Activated naive CD8-positive, alpha-beta T cell treated with anti-CD3 and anti-CD28 coated beads, Interleukin-2, amount 50 U/mL, for 16 hours (primary cell): ENCODE measurements at places on chromosomes 3 and 15.
A peak's percentile ranks its signal among the peaks of the same experiment; 100 is the strongest.

DNA sequence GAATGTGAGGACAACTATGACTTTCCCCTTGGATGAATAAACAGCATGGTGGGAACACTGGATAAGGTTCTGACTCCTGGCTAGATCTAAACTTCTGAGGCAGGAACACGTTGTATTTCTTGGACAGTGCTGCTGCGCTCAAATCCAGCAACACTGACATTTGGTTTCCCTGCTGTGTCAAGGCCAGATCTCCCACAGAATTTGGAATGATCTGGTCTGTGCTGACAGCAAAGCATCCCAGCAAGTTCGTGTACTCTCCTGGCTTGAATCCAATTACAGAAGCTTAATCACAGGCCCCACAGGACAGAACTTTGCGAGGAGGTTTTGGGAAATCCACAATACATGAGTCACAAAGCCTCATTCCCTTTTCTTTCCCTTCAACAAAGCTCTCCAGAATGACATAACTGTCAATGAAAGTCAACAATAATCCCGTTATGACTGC, 92.5 kb downstream of the ADAMTS9 start:
- DNase-seq = no peak

GRCh38 chr3:108879915-108880314, 57.3 kb downstream of the TRAT1 start:
- DNase-seq = no peak

DNA sequence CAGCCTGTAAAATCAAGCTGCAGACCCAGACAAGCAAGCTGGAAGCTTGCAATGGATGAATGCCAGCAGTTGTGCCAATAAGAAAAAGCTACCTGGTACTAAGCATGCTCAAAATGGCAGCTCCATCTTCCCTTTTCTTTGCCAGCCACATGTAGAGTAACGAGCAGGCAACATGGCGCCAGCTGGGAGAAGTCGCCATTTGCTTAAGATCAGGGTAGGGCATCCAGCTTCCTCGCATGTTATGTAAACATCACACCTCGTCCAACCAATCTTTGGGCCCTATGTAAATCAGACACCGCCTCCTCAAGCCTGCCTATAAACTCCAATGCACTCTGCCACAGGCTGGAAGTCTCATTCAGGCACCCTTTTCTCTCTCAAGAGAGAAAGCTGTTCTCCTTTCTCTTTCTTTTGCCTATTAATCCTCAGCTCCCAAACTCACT, 973.9 kb downstream of the FHIT start:
- no peak for DNase-seq

DNA sequence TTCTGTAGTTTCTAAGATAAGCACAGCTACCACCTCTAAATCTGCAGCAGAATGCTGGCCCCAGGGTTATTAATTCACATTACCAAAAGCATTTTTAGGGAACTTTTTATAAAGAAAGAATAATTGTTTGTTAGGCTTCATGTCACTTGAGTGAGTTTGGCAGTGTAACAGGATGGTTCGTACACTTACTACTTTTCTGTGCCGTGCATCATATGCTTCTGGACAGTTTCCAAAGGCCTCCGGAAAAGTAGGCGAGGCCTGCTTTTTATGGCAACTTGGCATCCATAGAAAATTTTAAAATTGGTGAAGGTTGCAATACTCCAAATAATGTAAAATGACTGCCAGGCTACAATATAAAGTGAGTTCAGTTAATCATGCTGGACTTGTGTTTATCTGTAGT, 30.0 kb downstream of the NIPA2 start:
- no peak for DNase-seq

DNA sequence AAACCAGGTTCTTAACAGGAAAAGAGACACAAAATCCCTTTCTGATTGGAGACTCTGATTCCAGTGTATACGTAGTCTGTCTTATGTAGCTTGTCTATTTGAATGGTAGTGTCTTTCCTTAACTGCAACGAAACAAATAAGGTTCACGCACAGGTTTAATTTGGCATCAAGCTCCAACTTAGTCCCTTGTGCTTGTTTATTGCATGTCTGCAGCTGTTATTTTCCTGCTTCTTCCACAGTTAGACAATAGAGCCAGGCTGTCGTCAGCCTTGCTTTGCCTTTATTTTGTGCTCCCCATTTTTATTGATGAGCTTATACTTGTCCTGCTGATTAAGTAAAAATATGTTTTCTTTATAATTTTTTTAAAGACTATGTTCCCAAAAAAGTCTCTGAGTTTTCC, 152.7 kb upstream of the CDIN1 start:
- DNase-seq = no peak

- peak; percentile 21 for DNase-seq
Measured at GRCh38 chr3:44114142-44114541, 127.5 kb upstream of the TOPAZ1 start.

DNA sequence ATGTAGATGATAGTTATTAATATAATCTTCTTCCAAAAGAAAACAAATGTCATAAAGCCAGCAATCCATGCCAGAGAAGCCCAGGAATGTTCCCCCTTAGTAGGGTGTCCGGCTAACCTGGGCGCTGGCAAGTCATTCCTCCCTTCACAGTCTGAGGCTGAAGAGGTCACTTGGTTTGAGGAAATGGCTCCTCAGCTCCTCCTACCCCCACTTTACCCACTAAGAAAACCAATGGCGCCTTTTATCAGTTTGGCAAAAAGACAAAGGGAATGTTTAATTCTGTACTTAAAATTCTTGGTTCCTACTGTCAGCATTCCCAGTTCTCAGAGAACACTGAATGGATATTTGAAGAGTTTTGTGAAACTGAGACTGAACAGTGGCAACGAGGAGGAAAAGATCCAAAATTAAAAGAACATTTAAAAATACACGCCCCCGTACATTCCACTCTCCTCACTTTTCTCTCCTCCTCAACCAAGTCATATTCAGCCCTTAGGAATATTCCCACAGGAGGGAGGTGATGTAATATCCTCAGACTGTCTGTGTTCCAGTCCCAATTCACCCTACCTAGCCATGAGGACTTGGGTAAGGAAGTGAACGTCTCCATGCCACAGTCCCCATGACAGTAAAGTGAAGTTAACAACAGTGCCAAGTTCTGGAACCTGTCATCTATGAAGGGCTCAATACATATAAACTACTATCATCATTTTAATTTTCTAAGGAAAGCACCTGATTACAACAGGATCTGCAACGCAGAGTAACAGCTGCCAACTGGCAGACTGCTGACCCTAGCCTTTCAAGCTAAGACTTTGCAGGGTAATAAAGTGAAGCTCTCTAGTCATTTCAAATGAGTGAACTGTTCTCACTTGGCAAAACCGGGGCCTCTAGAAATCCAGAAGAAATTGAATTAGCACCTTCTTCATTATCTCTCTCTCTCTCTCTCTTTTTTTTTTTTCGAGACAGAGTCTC, 234.5 kb upstream of the ICE2 start:
- no peak for DNase-seq

DNA sequence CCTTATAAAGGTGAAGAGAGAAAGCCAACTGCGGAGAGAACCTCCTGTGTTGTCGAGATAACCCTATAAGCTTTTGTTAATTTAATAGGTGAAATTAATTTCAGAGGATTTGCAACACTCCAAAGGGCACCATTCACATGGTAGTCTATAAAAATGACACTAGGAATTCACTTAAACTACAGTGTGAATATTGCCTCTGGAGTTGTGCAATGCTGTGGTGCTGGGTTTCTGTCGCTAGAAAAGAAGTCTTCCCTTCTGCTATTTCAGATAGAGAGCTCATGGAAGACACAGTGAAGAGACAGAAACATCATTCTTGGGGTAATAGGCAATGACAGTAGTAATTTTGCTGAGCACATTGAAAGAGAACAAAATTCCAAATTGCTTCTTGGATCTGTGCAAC, 28.8 kb upstream of the PROK2 start:
- DNase-seq = no peak

GRCh38 chr3:98890181-98890835, 11.2 kb downstream of the DCBLD2 start:
- DNase-seq = no peak

DNA sequence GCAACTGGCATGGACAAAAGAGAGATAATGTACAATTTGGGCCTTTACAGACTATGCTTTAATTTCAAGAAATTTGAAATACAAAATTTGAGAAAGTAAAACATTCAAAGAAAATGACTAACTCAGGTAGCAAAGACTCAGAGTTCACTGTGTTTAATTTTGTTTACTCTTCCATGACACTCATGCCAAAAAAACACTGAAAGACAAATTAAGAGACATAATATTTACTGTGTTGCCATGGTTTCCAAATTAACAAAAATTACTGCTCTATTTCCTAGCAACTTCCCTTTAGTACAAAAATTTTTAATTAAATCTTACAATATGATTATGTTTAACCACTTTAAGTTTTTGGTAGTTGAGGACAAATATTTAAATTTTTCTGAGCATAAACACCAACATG, 29.6 kb downstream of the LRRFIP2 start:
- no peak for DNase-seq

- DNase-seq = no peak
Measured at GRCh38 chr3:59127071-59127470, 77.2 kb upstream of the CFAP20DC start.

GRCh38 chr15:34436126-34436955, 1.3 kb downstream of the GOLGA8A start:
- DNase-seq = no peak

DNA sequence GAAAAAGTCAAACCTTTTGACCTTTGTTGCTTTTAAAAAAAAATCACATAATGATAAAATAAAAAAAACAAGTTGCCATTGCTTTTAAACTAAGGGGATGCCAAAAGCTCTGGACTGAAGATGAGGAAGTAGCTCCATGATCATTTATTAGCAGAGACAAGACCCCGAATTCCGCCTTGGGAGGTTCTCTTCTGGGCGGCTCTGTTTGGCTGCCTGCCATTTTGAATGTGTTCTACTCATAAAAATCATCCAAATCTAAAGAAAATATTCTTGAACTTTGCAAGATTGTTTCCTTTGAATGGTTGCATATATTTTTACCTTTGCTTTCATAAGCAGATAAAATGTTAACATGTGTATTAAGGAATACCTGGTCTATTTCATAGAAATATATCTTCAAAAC, 63.8 kb downstream of the NCEH1 start:
- no peak for DNase-seq

- DNase-seq = no peak
Measured at GRCh38 chr15:74443100-74443909, 9.5 kb upstream of the SEMA7A start.

GRCh38 chr15:69623392-69624154, 171.0 kb downstream of the RPLP1 start:
- no peak for DNase-seq

GRCh38 chr3:193040836-193041672, 123.4 kb upstream of the MB21D2 start:
- DNase-seq = no peak

- DNase-seq = no peak
Measured at GRCh38 chr3:30342318-30343060, 263.9 kb upstream of the TGFBR2 start.

DNA sequence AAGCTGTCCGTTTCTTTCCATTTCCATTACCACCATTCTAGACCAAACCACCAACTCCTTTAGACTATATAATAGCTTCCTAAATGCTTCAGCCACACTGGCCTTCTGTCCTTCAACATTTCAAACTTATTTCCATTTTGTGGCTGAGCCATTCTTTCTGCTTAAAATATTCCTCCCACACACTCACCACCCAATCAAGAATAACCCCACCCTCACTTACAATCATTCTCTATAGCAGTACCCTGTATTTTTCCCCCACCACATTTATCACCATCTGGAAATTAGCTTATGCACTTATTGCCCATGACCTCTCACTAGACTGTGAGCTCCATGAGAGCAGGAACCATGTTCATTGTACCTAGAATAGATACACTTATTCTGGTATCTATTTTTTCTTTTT, 6.6 kb downstream of the KATNBL1 start:
- no peak for DNase-seq

GRCh38 chr15:89826671-89827655, 12.3 kb upstream of the ANPEP start:
- no peak for DNase-seq

DNA sequence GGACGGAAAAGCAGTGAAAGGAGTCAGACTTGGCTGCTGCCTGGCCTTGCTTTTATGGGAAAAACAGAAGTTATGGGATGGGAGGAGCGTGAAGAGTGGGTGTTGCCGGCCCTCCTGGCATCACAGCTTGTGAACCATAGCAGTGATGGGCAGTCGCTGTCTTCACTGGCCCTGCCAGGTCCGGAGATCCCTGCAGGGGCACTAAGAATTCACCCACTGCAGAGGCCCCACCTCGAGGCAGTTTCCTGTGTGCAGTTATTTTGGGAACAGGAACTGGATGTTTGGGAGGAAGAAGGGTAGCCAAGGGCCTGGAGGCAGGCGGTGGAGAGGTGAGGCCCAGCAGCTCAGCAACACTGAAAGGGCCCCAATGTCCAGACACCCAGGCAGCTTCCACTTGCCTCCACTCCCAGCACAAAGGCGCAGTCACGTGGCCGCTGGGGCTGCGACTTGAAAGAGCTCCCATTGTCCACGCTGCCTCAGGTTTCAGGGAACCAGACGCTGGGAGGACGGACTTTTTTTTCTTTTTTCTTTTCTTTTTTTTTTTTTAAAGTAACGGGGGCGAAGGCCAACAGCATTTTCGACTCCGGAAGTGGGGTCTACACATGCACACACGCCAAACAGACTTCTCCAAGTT, 255.6 kb downstream of the ZNF621 start:
- no peak for DNase-seq

GRCh38 chr3:184472723-184473428, 88.7 kb upstream of the EPHB3 start:
- no peak for DNase-seq

DNA sequence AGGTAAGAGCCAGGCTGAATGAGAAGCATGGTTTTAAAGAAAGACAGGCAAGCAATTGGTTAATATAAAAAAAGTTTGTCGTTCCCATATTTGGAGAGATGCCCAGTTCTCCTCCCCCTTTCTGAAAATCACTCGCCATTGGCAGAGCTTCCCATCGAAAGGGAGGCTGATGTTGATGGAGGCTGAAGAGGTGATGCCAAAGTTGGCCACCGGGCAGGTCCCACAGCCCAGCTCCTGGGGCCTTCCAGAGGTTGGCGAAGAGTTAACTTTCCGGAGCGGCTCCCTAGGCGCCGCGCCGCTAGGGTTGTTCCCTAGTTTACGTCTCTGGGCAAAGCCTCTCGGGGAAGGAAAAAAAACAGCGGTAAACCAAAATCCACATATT, 793 bp downstream of the PCOLCE2 start:
- no peak for DNase-seq

DNA sequence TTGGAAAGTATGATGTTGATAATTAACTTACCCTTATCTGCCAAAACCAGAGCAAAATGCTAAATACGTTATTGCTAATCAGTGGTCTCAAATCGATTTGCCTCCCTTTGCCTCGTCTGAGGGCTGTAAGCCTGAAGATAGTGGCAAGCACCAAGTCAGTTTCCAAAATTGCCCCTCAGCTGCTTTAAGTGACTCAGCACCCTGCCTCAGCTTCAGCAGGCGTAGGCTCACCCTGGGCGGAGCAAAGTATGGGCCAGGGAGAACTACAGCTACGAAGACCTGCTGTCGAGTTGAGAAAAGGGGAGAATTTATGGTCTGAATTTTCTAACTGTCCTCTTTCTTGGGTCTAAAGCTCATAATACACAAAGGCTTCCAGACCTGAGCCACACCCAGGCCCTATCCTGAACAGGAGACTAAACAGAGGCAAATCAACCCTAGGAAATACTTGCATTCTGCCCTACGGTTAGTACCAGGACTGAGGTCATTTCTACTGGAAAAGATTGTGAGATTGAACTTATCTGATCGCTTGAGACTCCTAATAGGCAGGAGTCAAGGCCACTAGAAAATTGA, 59.7 kb downstream of the DCUN1D1 start:
- no peak for DNase-seq
